ENCODE measurements at places on chromosomes 2 and 18.
A peak's percentile ranks its signal among the peaks of the same experiment; 100 is the strongest.

DNA sequence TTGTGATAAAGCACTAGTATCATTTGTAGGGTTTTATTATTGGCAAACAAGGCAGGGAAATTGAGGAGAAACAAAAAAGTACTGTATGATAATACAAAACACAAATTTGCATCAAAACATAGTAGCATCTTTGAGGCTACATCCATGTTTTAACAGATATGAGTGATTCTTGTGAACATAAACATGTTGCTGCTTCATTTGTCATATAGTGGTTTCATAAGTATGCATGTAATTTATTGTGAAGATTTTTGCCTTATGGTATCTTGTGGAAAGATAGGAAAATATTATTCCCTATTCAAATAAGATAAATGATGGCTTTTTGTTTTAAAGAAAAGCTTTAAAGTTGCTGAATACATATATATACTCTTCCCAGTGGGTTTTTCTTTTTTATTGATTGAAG, 60.3 kb downstream of the VRK2 start:
- no peak for DNase-seq

DNA sequence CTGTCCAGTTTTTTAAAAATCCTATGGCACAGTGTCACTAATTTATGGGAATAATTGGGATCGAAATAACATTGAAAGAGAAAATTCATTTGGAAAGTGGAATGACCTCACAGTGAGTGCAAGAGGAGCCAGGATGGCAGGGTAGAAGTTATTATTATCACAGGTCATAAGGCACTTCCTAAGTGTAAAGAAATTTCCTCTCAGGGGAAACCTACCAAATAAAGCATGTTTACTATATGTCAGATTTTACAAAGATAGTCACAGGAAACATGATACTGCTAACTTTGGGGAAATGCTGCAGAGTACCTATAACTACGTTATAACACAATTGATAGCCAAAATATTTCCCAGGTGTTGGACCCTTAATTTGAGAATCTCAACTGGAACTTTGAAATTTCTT, 226.3 kb upstream of the SMAD7 start:
- no peak for DNase-seq

DNA sequence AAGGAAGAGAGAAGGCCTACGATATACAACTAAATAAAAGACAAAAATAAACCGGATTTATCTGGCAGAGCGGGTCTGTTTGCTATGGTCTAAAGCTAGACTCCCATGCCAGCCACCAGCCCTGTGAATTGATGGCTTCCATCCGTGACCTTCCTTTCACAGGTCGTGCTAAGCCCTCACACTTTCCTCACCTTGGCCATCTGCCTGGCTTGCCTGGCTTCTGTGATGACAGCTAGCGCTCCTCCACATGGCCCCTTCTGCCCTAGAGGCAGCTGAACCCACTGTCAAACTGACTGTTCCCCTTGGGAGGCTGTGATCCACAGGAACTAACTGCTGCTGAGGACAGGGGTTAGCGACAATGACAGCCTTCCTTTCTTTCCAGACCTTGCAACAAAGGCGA, 32.5 kb downstream of the GAREM1 start:
- no peak for DNase-seq

DNA sequence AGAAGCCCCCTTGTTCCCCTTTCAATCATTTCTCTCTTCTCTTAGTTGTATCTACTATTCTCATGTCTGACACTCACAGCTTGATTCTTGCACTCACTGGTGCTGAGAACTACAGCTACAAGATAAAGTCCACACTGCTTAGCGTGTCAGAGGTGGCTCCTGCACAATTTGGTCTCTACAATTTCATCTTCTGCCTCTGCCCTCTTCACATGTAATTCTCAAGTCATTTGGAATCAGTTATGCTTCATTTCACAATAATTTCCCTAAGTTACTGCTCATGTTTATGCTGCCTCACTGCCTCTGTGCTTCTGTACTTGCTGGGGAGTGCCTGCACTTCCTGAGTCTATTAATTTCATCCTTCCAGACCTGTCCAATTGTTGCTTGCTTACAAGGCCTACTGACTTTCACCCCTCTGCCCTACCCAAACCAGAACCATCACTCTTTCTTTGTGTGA, 11.6 kb upstream of the NAB1 start:
- DNase-seq: no peak

- no peak for DNase-seq
Measured at GRCh38 chr2:39541011-39541930, 104.2 kb upstream of the MAP4K3 start.

- no peak for DNase-seq
Measured at GRCh38 chr18:11989966-11990380, 8.7 kb downstream of the IMPA2 start.

DNA sequence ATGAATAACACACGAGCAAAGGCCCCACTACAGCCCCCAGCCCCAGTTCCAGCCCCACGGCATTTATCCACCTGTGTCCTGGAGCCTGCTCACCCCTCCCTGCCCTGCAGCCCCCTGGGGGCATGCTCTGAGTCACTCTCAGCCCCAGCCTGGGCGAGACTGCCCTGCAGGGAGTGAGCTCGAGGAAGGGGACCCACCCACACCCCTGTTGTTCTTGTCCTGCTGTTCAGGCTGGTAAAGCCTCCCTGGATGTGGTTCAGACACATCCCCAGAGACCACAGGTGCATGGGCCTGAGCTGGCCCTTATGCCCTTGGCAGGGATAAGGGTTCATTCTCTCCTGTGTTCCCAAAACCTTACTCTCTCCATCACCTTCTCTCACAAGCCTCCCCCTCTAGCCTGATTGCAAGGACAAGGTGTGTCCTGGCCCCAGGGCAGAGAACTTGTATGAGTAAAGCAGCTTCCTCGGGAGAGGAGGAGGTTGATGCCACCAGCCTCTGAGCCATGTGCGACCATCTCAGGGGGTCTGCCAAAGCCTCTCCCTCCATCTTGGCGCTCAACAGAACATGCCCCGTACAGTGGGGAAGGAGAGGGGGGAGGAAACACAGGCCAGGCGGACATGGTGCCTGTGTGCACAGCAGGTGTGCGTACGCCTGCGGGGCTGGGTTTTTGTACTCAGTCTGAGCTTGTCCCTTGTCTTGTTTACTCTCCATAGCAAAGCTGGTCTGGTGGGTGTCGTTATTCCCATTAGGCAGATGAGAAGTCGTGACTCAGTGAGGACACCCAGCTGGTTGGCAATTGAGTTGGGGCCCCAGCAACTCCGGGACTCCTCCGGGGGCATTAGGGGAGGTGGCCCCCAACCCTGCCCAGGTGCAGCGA, 64.4 kb downstream of the CIB4 start:
- no peak for DNase-seq

DNA sequence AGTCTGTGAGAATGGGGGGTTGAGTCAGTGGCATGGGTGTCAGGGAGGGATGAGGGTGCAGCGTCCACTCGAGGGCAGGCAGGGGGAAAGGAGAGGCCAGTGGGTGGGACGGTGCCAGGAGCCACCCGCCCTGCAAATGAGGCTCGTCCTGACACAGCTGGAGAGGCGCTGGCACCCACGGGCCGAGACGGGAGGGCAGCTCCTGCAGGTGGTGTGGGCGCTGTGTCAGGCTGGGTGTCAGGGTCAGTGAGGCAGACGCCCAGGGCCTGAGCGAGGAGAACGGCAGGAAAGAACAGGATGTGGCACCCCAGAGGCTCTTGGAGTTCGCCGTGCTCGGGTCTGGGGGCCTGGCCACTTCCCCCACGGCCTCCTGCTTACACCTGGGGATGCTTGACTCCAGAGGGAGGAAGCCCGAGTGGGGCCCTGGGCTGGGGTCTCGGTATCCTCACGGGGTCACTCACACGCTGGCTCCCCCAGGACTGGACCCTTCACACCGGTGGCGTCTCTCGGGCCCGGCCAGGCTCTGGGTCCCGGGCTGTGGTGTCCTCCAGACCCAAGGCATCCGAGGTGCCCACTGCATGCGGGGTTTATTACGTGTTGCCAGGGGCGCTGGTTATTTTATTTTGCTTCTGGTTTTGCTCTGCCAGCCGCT, 130.5 kb upstream of the CTDP1 start:
- DNase-seq: no peak

GRCh38 chr2:30356071-30356470, 91.0 kb upstream of the LCLAT1 start:
- no peak for DNase-seq

- DNase-seq: no peak
Measured at GRCh38 chr18:12361770-12362378, 15.2 kb downstream of the AFG3L2 start.

- DNase-seq: no peak
Measured at GRCh38 chr2:232981356-232981755, 31.7 kb downstream of the NGEF start.

DNA sequence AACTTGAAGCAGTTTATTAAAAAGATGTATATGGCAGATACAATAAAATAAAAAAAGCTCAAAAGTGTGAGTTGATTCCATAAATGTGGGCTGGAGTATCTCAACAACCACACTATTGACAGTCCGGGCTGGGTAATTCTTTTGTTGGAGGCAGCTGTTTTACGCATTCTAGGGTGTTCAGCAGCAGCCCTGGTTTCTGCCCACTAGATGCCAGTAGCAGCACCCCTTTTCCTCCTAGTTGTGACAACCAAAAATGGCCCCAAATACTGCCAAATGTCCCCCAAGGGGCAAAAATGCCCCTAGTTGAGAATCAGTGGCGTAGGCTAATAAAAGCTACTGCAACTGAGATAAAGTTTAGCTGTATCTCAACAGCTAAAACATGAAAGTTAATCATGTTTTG, 44.8 kb downstream of the CHMP3 start:
- peak; percentile 35 for DNase-seq
